ENCODE measurements at places on chromosomes 13 and 19.
A peak's percentile ranks its signal among the peaks of the same experiment; 100 is the strongest.

GRCh38 chr13:112759827-112760226, 70.0 kb downstream of the ATP11A start:
- DNase-seq = no peak

DNA sequence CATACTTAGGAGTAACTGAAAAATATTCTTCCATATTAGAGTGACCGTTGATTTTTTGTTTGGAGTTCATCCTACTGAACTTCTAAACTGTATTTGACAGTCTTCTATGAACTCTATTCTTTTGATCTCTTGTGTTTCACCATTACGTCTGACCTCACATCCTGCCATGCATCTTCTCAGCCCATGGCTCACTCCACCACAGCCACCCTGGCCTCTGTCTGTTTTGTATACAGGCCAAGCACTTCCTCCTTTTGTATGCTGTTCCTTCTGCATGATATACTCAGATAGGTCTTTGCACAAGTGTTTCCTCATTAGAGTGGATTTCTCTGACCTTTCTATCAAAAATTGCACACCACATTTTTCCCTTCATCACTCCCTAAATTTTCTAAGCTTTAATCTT, 119.9 kb downstream of the MAB21L1 start:
- DNase-seq = peak; percentile 48

DNA sequence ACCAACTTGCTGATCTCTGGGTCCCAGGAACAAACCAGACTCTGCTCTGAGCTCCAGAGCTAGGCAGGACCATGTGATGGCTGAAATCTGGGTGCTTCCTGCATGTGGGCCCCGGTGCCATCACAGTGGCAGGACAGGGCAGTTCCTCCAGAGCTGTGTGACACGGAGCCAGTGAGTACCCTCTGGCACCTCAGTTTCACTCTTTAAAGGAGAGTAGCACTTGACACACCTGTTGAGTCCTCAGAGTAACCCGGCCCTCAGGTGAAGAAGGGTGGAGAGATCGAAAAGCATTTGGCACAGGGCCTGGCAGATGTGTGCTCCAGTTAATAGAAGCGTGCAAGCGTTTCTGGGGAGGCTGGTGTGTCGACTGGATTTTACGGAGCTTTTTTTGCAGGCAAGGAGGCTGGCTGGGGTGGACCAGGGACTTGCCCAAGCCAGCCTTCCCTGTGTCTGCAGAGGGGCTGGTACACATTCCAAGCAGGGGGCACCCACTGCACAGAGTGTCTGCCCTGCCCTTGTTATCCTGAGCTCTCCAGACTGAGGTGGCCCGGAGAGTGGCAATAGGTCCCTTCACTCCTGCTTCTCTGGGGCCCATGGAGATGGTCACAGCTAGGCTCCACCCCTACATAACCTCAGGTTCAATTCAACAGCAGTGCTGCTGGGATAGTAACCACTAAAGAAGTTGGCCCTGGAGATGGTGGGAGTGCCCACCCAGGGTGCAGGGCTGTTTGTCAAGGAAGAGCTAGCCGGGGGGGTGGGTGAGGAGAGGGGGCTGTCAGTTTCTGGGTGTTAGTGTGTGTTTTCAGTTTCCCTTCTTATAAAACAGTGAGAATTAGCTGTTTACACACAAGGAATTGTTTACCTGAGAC, 8.3 kb downstream of the RPS19 start:
- DNase-seq = no peak

DNA sequence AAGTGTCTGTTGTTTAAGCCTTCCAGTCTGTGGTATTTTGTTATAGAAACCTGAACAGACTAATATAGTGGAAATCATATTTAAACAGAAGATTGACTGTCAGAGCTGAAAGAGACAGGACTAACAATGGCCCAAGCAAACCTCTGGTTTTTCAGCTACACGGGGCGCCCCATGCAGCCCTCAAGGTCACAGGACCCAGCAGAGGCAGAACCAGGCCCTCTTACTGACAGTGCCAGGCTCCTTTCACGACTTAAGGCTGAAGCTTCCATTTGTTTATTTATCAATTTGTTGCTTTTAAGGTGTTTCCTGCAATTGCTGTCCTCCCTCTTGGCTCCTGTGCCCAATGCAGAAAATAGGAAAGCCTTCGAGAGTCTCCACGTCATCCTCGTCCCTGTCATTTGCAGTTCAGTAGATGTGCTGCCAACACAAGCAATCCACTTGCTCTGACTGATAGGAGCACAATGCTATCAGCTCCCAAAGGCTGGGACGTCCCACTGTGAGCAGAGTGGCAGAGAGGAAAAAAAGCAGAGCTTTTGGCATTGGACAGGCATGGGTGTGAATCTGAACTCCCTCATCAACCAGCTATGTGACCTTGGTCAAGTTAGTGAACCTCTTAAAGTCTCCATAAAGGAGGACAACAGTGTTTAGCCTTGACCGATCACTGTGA, 10.5 kb upstream of the SLC7A1 start:
- no peak for DNase-seq

GRCh38 chr13:44030615-44031014, 150.9 kb downstream of the LACC1 start:
- no peak for DNase-seq

DNA sequence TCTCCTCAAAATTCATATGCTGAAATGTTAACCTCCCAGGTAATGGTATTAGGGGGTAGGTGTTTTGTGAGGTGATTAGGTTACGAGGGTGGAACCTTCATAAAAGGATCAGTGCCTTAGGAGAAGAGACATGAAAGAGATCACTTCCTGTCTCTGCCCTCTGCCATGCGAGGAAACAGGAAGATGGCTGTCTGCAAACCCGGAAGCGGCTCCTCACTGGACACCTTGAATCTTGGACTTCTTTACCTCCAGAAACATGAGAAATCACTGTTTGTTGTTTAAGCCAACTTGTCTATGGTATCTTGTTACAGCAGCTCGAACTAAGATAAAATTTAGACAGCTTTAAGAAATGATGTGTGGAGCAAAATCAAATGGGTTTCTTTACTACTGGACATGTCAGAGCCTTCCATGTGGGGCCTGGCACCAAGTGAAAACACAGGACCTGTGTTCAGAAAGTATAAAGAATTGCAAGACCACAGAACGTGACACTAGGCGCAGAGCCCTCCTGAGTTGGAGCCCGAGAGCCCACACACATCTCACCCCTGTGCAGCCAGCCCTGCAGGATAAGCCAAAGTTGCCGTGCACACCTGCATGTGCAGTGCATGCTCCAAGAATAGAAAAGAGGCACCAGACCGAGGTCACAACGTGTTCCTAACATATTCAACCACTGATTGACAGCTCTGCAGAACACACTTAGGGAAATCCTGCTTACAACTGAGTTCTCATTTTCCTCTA, 112.5 kb upstream of the UQCRFS1 start:
- DNase-seq = no peak

GRCh38 chr19:6074709-6075403, 35.4 kb downstream of the RFX2 start:
- DNase-seq = no peak

- no peak for DNase-seq
Measured at GRCh38 chr19:32743447-32743846, 23.9 kb downstream of the TDRD12 start.

DNA sequence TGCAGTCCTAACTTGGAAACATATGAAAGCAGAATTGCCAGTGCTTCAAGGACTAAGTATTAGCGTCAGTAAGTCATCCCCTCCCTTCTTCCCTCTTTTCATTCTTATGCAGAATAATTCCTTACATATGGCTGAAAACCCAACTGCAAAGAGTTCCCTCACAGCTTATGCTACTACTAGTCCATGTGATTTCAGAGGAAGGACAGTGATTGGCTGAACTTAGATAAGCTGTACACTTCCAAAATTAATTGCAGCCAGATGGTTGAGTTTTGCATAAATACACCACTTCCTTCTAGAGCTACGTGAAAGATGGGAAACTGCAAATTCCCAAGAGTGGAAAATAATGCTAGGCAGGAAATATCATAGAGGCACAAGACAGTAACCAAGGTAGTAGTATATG, 730.4 kb downstream of the OLFM4 start:
- no peak for DNase-seq

GRCh38 chr19:32287086-32287485, 58.3 kb upstream of the ZNF507 start:
- DNase-seq = no peak

DNA sequence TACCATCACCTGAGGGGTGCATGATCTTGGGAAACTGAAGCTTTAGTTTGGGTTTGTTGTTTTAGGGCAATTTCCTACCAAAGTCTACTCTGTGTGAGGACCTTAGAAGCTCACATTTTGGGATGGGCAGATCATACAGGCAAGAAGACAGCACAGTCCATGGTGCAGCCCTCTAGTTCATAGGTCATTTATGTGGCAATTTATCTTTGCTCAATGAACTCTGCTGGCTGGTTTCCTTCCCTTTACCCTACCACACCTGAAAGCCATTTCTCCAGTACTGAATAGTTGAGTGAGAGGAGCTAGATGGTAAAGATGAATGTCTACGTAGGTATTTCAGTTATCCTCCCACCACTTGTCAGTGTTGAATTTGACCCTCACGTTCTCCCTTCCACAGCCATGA, 87.5 kb upstream of the KLF12 start:
- DNase-seq = no peak

DNA sequence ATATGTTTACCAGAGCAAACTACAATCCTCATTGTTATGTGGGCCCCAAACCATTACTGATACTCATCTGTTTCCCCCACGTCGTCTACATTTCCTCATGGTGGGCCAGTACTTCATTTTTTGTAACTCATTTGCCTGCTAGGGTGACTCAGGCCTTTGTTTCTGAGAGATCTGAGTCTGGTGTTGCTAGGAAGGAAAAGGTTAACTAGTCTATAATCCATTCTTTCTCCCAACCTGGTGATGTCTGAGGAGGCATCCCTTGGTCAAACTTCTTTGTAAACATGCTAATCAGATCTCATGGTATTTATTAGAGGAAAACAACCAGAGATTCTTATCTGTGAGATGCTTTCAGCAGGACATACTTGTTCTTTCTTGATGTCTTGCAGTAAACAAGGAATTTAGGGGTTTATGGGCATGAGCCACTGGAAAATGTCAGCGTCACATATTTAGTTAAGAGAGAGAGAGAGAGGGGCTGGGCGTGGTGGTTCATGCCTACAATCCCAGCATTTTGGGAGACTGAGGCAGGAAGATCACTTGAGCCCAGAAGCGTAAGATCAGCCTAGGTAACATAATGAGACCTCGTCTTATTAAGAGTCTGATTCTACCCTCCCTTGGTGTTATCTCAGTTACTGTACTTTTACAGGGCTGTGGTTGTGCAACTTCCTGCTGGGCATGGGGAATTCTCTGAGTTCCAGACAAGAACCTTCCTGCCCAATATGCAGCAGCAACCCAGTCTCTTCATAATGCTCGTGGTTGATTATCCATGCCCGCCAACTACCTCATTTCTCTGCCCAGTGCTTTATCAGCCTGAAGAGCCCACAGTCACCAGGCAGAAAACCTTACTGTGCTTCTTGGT, 9.7 kb upstream of the DPRX start:
- no peak for DNase-seq
